ENCODE measurements at places on chromosomes 16 and 17. TPM values are rescaled to one million over a fixed set of nuclear protein-coding genes. Genes with fewer than 3 reads are reported as not detected.

GRCh38 chr17:59812139-59812538, 80.6 kb downstream of the TUBD1 start:
- DNase-seq, result no peak

DNA sequence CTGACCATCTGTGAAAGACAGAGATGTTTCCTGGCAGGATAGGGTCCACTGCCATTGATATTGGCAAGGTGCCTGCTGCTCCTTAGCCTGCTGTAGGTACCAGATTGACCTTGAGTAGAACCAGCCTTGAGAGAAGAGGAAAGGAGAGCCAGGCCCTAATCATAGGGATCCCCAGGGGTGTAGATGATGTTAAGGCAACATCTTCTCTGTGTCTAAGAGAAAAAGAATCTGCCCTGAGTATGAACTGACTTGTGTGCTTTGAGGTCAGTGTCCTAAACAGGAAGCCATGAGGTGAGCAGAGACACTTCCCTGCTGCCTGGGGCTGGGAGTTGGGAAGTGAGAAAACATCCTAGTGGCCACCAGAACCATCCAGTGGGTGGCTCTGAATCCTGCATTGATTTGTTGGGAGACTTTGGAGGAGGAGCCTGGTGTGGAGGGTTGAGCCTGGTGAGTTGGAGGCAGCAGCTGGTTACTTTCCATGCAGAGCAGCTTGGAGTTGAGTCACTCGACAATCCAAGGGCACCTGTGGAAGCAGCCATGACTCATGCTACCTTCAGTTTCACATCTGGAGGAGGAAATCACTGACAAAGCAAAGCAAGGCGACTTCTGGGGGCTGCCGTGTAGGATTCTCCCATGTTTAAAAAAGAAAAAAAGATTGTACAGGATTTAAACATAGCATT, 47.8 kb downstream of the BMERB1 start:
- no peak for DNase-seq

- peak; percentile 83 for DNase-seq
Observed at GRCh38 chr16:85061566-85061965, 34.0 kb downstream of the KIAA0513 start.

DNA sequence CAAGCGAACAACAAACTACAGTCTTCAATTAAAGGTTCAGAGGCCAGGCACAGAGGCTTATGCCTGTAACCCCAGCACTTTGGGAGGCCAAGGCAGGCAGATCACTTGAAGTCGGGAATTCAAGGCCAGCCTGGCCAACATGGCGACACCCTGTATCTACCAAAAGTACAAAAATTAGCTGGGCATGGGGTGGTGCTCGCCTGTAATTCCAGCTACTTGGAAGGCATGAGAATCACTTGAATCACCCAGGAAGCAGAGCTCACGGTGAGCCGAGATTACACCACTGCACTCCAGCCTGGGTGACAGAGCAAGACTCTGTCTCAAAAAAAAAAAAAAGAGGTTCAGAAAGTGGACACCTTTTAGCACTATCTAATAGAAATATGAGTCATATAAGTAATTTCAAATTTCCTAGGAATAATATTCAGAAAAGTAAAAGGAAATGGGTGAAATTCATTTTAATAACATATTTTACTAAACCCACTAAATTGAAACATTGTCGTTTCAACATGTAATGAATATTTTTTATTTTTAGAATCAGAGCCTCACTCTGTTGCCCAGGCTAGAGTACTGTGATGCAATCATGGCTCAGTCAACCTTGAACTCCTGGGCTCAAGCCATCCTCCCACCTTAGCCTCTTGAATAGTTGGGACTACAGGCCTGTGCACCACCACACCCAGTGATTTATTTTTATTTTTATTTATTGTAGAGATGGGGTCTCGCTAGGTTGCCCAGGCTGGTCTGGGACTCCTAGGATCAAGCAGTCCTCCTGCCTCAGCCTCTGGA, 15.2 kb upstream of the MARCHF10 start:
- DNase-seq, result no peak

DNA sequence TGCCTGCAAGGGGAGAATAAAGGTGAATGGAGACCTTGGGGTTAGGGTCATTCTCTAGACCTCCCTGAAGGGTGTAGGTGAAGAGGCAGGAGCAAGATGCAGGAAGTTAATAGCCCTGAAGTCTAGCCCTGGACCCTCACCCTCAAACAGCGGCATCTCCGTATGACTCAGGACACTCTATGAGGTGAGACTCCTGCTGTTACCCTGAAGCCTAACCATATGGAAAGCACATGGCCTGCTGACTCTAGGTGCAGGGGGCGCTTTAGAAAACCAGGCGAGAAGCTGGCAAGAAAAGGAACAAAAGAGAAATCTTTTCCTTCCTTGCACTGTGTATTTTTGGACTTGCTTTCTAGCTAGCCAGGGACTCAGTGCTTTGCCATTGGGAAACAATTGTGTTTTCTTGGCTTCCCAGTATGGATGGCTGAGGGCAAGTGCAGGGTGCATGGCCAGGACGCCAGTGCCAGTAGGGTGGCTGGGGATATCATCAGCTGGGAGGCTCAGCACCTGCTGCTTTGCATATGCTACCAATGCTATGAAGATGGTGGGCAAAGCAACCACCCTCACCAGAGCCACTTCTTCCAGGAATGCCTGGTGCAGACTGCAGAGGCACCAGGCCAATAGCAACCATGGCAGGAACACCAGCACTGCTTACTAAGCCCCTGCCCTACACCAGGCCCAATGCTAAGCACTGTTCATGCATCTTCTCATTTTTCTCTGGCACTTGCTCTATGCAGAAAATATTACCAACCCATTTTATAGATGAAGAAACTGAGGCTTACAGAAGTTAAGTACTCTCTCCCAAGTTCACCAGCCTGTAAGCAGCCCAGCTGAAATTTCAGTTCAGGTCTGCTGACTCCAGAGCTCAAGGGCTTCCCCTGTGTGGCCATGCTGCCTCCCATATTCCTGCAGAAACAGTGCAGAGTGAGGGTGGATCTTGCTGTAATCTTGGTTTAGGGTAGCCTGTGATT, 425.1 kb downstream of the SLC39A11 start:
- no peak for DNase-seq

The MYH1 gene
- 0.81 TPM for total RNA-seq

The RAMP2 gene
- total RNA-seq, result 114 TPM
